ENCODE measurements at places on chromosomes 4 and X. TPM values are rescaled to one million over a fixed set of nuclear protein-coding genes. Genes with fewer than 3 reads are reported as not detected.

Gene ZNF711
- total RNA-seq = 15.8 TPM

Gene RADX
- total RNA-seq = 9.0 TPM

Gene MAGEE2
- total RNA-seq = not detected

Gene HS3ST1
- 4.6 TPM for total RNA-seq

Gene PORCN
- 13.9 TPM for total RNA-seq

Gene UGT2A1
- total RNA-seq = not detected

Gene DACH2
- total RNA-seq = not detected

Gene F8A3
- 1.0 TPM for total RNA-seq

Gene BBS12
- 3.8 TPM for total RNA-seq

Gene IRF2
- 22.6 TPM for total RNA-seq

Gene SPANXN3
- not detected for total RNA-seq

Gene ANK2
- 24.0 TPM for total RNA-seq

Gene PLA2G12A
- total RNA-seq = 12.9 TPM

Gene CHRDL1
- total RNA-seq = not detected

Gene RAB40A
- total RNA-seq = not detected

Gene CCNB3
- 0.54 TPM for total RNA-seq

Gene UFSP2
- 27.7 TPM for total RNA-seq

Gene COL25A1
- total RNA-seq = not detected

Gene DOK7
- 0.14 TPM for total RNA-seq

Gene OFD1
- total RNA-seq = 26.6 TPM

Measured in NCI-H460 (cell line).